CD4-positive, alpha-beta T cell treated with Interleukin-6 at 100 ng/mL for 8 hours (primary cell): ENCODE measurements at places on chromosomes 1 and 21.

GRCh38 chr1:213659580-213660547 is 327.9 kb upstream of the PROX1 start:
- DNase-seq: no peak

DNA sequence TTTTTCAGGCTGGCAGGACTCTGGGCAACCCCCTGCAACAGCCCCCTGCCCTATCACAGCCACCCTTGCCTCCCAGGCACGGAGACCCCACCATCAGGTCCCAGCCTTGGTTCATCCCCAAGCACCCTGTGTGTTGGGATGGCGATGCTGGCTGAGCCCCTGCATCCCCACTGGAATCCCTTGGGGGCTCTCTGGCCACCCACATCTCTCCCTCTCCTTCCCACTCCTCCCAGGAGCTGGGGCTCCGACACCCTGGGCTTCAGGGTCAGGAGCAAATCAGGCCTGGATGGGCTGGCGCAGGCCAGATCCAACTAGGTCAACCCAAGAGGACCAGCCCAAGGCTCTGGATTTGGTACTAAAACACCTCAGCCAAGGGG is 25.9 kb downstream of the COL6A1 start:
- no peak for DNase-seq

DNA sequence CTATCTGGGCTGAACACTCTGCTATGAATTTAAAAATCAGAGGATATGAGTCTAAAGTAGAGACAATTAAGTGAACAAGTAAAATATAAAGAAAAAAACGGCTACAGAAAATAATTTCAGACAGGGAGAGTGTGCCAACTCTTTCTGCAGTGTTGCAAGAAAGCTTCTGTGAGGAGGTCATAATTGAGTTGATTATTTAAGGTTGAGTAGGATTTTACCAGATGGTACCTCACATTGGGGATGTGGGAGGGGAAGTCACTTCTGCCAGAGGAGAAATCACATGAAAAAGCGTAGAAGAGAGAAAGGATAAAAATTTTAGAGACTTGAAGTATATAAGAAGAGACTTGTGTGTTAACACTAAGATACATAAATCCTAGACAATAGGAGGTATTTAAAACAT is 238.0 kb upstream of the NCAM2 start:
- DNase-seq: no peak

GRCh38 chr1:160143695-160144094 is 7.7 kb upstream of the ATP1A4 start:
- DNase-seq: no peak

GRCh38 chr1:248597589-248597988 is at the start of gene OR2T10:
OR2T10 (minus strand) TSS chr1:248597700; CDS start chr1:248593768, 3,932 bp downstream.
- no peak for DNase-seq

DNA sequence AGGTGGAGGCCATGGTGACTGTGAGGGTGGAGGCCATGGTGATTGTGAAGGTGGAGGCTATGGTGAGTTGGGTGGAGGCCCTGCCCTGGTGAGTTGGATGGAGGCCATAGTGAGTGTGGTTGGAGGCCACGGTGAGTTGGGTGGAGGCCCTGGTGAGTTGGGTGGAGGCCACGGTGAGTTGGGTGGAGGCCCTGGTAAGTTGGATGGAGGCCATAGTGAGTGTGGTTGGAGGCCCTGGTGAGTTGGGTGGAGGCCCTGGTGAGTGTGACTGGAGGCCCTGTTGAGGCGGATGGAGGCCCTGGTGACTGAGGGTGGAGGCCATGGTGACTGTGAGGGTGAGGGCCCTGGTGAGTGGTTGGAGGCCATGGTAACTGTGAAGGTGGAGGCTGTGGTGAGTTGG is 124.9 kb upstream of the VAMP3 start:
- no peak for DNase-seq

DNA sequence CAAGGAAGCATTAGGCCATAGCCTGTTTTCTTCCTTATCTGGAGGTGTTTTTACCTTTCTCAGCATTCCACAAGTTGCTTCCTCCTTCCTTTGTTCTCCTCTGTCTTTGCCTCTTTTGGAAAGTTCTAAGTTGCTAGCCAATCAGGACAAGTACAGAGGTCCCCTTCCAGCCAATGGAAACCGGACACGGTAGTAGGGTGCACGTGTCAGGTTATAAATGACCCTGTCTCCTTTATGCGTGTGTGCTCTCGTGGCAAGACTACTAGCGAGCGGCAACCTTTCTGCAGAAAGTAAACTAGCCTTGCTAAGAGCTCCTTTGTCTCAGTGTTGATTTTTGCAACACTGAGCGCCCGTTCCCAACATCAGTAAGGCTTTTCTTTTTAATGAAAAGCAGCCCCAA is 1.5 kb upstream of the ACADM start:
- no peak for DNase-seq
